ENCODE measurements at places on chromosomes 3 and 15.

DNA sequence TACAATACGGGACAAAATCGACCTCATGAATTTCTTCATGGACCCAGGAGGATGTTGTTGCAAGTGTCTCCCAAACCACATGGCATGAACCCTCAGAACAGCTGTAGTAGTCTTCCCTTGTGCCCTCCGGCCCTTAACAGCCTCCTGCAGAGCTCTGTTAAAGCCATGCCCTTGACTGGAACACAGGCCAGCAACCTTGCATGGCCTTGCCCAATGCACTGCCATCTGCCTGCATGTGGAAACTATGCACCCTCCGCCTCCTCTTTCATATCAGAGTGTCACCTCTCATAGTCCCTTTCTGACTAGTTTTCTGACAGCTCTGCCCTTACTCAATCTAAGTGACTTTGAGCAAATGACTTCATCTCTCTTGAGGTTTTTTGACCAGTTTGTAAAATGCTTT lies 39.4 kb upstream of the TRIM71 start:
- DNase-seq = no peak

DNA sequence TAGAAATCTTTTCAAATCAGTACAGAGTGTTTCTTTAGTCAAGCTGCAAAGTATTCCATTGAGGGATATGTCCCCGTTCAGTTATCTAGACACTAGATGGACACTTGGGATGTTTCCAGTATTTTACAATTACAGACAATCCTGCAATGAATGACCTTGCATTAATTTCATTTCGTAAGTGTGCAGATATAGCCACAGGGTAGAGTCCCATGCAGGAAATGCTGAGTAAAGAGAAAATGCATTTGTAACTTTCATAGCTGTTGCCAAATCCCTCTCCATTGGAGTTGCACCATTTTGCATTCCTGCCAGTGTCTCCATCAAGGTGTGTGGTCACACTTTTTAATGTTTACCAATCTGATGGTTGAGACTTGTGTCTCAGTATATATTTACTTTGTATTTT lies 92.5 kb downstream of the LIPC start:
- no peak for DNase-seq

- no peak for DNase-seq
These were observed 52.6 kb downstream of the MCF2L2 start for GRCh38 chr3:183375787-183376186.

- DNase-seq = no peak
These were observed 162.8 kb upstream of the TPM1 start for GRCh38 chr15:62879770-62880169.
